ENCODE measurements at places on chromosomes 13 and 19.

DNA sequence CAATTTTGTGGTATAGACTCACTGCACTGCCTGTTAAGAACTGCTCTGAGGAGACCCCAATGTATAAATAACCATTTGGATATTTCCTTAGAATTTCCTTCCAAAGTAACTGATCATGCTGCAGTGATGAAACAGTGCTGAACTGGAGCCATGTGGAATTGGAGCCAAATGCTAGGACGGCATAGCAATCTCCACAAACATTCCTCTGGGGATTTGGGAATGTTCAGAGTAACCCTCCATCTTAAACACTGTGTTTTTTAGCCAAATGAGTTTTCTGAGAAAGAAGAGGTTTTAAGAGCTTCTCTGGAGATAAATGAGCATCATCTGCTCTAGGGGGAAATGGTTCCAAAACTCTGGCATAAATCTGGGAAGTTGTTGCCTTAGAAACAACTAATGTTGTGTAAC lies 98.2 kb downstream of the OLFM4 start:
- no peak overlapping the region for H3K27ac ChIP-seq
- H3K36me3 ChIP-seq, result no peaks in the 10 kb centered on the region
- no peak overlapping the region for H3K4me3 ChIP-seq
- H3K4me1 ChIP-seq, result no peaks in the 10 kb centered on the region
- DNase-seq, result no peak

GRCh38 chr13:100394005-100394695 lies 194.4 kb downstream of the GGACT start:
- H3K27ac ChIP-seq, result no peak overlapping the region
- H3K36me3 ChIP-seq, result no peaks in the 10 kb centered on the region
- H3K4me1 ChIP-seq, result no peaks in the 10 kb centered on the region
- no peak overlapping the region for H3K4me3 ChIP-seq
- DNase-seq, result peak; percentile 34
- no peaks in the 10 kb centered on the region for H3K27me3 ChIP-seq

DNA sequence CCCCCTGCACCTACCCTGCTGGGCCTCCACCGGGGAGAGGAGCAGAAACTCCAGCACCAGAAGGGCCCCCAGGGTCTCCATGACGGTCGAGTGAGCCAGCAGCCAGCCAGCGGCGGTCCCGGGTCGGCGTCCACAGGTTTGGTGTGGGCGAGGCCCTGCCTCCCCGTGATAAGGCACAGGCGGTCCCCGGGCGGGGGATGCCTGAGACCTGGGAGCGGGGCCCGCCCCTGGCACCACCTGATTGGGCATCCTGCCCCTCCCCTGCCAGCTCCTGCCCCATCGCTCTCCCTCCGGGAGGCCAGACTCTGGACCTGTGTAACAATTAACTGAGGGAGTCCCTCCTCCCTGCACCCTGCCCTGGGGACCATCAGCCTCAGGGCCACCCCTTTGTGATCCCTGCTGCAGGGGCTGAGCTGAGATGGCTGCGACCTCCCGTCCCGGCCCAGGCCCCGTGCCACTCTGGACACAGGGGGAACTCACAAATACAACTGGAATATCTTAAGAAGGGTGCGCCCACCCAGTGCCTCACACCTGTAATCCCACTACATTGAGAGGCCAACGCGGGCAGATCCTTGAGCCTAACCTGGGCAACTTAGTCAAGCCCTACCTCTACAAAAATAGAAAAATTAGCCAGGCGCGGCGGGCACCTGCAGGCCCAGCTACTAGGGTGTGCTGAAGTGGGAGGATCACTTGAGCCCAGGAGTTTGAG lies at the start of gene SMIM24:
TSS of gene SMIM24 (minus strand) at position 143 of the 709 bp plus-strand sequence. CDS start at position 81, 62 bp downstream.
- no peaks in the 10 kb centered on the region for H3K36me3 ChIP-seq
- H3K4me3 ChIP-seq, result no peak within 1 kb of the TSS
- H3K27me3 ChIP-seq, result no peaks in the 10 kb centered on the region
- DNase-seq, result peak; percentile 7

- H3K4me3 ChIP-seq, result no peak overlapping the region
- H3K27me3 ChIP-seq, result no peaks in the 10 kb centered on the region
- no peak overlapping the region for H3K27ac ChIP-seq
- H3K36me3 ChIP-seq, result no peaks in the 10 kb centered on the region
- peak; percentile 73 for DNase-seq
These were observed 22.5 kb upstream of the ZNF429 start for GRCh38 chr19:21482863-21483276.

- H3K36me3 ChIP-seq, result no peaks in the 10 kb centered on the region
- no peak overlapping the region for H3K27ac ChIP-seq
- H3K4me1 ChIP-seq, result no peaks in the 10 kb centered on the region
- H3K4me3 ChIP-seq, result no peak overlapping the region
- no peak for DNase-seq
These were observed 19.0 kb upstream of the LEUTX start for GRCh38 chr19:39759457-39760184.

GRCh38 chr13:76775088-76775740 lies 111.0 kb downstream of the KCTD12 start:
- no peak overlapping the region for H3K4me3 ChIP-seq
- no peak overlapping the region for H3K27ac ChIP-seq
